ENCODE measurements at places on chromosomes 3 and 15.

- no peak for DNase-seq
These were observed 6.5 kb downstream of the OR5K4 start for GRCh38 chr3:98359993-98360675.

- no peak for DNase-seq
These were observed 609.1 kb upstream of the BCHE start for GRCh38 chr3:166446291-166446690.

DNA sequence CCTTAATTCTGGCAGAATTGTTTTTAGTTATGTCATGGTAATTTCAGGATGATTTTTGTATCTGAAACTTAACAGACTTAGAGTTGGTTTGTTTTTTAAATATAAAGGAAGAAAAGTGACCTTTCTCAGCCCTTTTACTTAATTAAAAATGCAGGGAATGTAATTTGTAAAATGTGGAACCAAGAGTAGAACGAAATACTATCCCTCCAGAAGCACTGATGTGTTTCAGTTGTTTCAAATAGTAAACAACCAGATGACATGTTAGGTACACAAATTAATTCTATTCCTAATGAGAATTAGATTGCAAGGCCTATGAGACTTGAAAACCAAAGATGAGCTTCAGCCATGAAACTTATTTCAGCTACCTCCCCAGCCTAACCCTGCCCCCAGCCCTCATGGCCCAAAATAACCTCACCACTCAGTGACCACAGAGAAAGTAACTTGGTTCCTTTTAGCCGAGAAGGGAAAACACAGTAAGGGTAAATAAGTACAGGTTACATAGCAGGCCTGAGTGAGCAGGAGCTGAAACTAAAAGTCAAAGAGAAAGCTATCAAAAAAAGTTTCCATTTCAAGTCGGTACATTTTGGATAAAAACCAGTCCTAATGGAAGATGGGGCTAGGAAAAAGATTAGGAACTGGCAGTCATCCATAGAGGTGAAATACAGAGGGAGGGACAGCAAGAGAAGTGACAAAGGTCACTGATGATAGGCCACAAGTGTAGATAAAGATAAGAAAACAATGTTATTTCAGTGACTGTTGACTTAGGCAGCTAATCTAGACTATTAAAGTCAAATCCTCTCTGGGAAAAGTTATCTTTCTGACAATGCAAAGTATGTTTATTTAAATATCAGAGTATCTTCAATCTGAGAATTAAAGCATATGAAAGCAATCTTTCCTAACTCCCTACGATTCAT is 23.2 kb downstream of the SENP8 start:
- no peak for DNase-seq

DNA sequence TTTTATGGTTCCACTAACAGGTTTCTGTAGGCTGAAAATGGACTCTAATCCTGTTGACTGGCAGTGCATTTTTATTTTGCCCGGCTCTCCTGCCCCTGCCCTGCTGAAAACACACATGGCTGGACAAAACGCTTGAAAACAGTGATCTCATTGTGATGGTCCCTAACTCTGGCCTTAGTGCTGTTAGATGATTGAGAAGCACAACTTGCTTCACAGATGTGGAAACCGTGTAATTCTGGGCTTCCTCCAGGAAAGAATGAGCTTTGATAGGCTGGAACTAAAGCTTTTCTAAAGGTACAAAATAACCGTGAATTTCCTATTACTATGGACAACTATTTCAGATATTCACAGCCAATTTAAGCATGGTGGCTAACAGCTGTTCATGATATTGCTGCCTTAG is 121.4 kb downstream of the VGLL3 start:
- DNase-seq: peak; percentile 10

- no peak for DNase-seq
These were observed 255.5 kb downstream of the UACA start for GRCh38 chr15:70507772-70508371.

- DNase-seq: no peak
These were observed 471.8 kb downstream of the GRM7 start for GRCh38 chr3:7332696-7333095.

GRCh38 chr3:127899200-127899599 is 15.8 kb upstream of the KBTBD12 start:
- no peak for DNase-seq

DNA sequence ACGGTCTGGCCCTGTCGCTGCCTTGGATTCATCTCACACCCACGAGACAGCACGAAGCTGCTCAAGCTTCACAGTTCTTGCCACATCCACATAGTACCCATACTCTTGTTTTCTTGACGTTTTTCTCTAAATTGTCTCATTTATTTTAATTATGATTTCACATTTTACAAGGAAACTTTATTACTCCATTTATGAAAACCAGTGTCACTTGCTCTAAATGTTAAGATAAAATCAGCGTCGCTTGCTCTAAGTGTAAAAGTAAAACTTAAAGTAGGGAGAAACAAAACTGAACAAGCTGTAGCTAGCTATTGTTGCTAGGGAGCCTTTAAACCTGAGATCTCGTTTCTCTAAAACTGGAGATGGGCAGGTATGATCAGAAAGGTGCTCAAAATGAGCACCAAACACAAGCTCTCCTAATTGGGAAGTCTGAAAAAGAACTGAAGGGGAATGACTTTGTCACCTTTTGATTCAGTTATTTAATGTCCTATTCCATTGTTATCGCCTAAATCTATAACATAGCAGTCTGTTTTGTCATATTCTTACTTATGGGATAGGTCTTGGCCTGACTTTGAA is 680 bp downstream of the IFT122 start:
- DNase-seq: peak; percentile 30

- no peak for DNase-seq
These were observed 27.6 kb upstream of the LIMD1 start for GRCh38 chr3:45566951-45567411.

GRCh38 chr3:97658668-97659285 is 105.8 kb upstream of the ARL6 start:
- peak; percentile 2 for DNase-seq

GRCh38 chr3:28050885-28051284 is 190.5 kb upstream of the CMC1 start:
- DNase-seq: no peak

DNA sequence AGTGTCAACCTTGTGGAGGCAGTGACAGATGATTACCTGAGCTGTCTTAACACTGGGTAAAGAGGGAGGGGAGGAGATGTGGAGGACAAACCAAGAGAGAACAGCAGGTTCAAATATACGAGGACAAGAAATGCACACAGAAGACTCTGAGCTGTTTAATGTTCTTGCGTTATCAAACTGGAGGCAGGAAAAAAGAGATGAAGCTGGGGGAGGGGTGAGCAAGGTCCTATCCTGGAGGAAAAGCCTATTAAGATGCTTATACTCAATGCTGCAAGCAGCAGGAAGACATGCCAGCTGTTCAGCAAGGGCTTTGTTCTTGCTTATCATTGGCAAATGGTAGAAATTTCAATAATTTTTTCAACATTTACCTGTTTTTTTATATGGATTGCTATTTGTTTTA is 345.7 kb upstream of the TRIM42 start:
- no peak for DNase-seq

DNA sequence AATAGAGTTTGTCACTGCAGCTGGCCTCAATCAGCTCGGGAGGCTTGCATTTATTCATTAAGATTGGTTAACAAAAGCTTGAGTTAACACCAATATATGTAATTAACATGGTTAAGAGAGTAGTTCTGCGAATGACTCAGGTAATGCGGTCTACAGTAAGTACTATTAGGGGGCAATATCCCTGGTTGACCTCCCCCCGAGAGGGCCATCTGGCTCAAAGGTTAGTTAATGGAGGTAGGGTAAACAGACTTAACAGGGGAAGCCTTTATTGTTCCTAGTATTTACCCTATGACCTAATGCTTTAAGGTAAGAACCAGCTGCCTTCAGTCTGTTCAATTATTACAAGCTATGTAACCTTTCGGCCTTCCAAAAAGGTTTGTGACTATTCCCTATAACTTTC is 403.3 kb upstream of the SGO1 start:
- DNase-seq: no peak

DNA sequence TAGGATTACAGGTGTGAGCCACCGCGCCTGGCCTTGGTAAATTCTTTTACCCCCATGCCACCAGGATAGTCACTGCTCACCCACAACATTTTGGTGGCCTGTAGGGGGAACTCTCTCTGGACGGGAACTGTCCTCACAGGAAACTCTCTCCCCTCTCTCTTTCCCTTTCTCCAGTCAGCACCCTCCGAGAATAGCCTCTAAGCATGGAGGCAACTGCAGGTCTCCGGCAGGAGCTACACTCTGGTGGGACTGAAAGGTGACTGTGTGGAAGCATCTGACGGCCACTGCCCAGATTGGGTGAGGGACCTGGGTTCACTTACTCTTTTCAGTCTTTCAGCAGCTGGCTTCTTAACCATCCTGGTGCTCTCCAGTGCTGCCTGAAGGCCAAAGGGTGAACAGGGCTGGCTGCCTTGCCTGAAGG is 21.3 kb downstream of the TRANK1 start:
- DNase-seq: no peak

GRCh38 chr15:45670511-45670910 is 35.7 kb downstream of the SQOR start:
- no peak for DNase-seq

GRCh38 chr3:18344306-18345014 is 80.7 kb downstream of the SATB1 start:
- DNase-seq: no peak

DNA sequence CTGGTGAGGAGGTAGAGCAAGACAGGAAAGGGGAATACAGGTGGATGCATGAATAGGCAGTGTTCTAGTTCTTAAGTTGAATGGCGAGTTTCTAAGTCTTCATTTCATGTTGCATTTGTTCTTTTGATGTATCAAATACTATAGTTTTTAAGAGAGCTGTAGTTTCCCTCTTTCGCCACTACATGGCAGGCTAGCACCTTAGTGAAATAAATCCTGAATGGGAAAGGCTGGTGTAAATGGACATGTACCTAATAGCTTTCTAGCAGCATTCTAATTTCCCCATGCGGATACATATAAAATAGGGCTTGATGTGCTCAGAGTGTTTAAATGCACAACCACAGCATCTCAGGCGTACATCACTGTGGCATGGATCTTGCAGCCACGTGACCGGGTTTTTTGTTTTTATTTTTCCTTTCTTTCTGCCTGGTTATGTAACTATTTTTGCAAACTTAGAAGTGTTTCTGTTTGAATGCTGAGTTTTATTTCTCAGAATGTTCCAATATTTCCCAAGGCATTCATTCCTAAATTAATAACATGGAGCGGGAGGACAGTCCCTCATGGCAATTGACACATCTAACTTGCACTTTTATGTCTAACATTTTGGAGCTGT is 23.5 kb upstream of the CLN6 start:
- DNase-seq: peak; percentile 64

- DNase-seq: no peak
These were observed 204.9 kb downstream of the KLHL25 start for GRCh38 chr15:85589851-85590250.

GRCh38 chr3:140170612-140171011 is 235.6 kb downstream of the CLSTN2 start:
- no peak for DNase-seq

DNA sequence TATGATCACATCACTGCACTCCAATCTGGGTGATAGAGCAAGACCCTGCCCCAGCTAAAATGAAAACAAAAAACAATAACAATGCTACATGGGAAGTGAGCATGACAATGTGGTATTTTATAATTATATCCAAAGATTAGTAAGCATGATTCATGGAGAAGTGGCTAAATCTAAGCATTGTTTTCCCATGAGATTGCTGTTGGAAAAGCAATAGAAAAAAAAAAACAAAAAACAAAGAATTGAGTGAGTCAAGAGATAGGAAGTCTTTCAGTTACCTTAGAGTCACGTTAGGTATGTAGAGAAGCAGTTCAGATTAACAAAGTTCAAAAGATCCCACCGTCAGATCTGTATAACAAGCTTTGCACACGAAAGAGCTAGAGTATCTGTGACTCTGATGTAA is 210.3 kb upstream of the CNTN6 start:
- DNase-seq: no peak

- no peak for DNase-seq
These were observed 31.1 kb upstream of the RYR3 start for GRCh38 chr15:33279613-33280205.

GRCh38 chr3:42053476-42053875 is 37.7 kb upstream of the TRAK1 start:
- no peak for DNase-seq

GRCh38 chr3:108966773-108967172 is 13.1 kb upstream of the GUCA1C start:
- no peak for DNase-seq

DNA sequence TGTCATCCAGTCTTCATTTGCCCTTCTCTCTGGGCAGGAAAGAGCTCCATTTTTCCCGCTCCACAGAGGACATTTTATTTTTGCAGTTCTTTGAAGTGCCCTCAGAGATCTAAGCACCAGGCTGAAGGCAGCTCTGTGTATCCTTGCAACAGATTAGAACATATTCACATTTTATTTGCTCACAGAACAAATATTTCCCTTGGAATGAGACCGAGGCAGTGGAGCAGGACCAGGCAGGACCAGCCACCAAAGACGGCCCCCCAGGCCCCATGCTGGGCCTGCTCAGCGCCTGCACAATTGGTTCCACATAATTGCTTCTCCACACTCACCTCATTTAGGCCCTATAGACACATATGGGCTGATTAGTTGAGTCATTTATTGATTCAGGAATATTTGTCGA is 15.7 kb upstream of the ETV5 start:
- no peak for DNase-seq

GRCh38 chr3:10743366-10744097 is 72.5 kb upstream of the SLC6A11 start:
- DNase-seq: no peak

GRCh38 chr15:40355976-40356585 is 1.9 kb upstream of the DISP2 start:
- DNase-seq: no peak

GRCh38 chr15:80695099-80695910 is at the start of gene ABHD17C:
TSS of gene ABHD17C (plus strand) at chr15:80695310. CDS start at chr15:80695430, 120 bp downstream.
- DNase-seq: no peak

- DNase-seq: peak; percentile 61
These were observed 52.7 kb upstream of the SPTSSB start for GRCh38 chr3:161423911-161424522.

DNA sequence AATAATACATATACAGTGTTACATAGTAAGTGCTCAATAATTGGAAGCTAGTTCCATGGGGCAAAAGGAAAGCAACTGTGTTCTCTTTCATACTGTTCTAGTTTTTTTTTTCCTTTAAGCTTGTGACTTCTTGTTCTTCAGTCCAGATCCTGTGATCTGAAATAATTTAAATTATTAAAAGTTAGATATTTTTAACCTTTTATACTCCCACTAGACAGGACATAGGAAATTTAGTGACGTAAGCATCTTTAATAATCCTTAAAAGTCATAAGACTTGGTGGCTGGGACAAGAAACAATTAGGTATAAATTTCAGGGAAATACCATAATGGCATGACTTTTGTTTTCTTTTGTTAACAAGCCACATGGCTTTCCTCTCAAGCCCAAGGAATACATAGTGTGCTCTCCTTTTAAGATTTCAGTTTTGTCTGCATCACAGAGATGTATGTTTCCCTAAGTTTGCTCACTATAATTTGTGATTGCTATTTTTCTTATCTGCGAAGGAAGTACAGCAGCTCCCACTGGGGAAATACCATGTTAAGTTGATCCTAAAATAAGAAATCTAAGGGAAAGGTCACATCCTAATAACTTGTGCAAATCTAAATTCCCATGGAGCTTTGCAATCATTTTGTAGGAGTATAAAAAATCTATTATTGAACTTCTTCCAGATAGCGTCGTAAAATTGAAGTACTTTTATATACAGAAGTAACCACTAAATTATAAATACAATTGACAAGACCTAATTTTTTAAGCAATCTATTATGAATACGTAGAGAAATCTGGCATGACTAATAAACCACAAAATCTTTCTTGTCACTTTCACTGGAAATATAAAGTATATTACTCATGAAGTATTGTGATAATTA is 30.1 kb downstream of the PPARG start:
- DNase-seq: peak; percentile 30
